B cell (primary cell): ENCODE measurements at places on chromosomes 1 and 21.

GRCh38 chr1:240104672-240105071 lies 13.0 kb downstream of the FMN2 start:
- no peak overlapping the region for H3K27ac ChIP-seq
- no peaks in the 10 kb centered on the region for H3K36me3 ChIP-seq
- no peaks in the 10 kb centered on the region for H3K4me1 ChIP-seq
- H3K27me3 ChIP-seq: no peaks in the 10 kb centered on the region
- no peak overlapping the region for H3K4me3 ChIP-seq
- no peak for DNase-seq

DNA sequence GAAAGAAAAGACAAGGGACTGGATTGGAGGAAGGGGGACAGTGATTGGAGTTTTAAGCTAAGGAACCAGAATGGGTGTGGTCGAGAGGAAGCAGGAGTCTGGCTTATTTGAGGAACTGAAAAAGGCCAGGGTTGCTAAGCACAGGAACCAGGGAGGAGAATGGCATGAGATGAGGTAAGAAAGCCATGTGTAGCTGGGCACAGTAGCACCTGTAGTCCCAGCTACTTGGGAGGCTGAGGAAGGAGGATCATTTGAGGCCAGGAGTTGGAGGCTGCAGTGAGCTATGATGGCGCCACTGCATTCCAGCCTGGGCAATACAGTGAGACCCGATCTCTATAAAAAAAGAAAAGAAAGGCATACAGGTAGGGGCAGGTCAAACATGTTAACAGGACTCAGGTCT lies 8.1 kb upstream of the KHDRBS1 start:
- H3K4me1 ChIP-seq: peaks cover 21% of the 10 kb centered on the region
- no peaks in the 10 kb centered on the region for H3K36me3 ChIP-seq
- no peaks in the 10 kb centered on the region for H3K27me3 ChIP-seq
- DNase-seq: peak; percentile 48
- H3K4me3 ChIP-seq: no peak overlapping the region
- no peak overlapping the region for H3K27ac ChIP-seq

- H3K36me3 ChIP-seq: no peaks in the 10 kb centered on the region
- no peak overlapping the region for H3K27ac ChIP-seq
- DNase-seq: no peak
- H3K27me3 ChIP-seq: no peaks in the 10 kb centered on the region
- no peak overlapping the region for H3K4me3 ChIP-seq
Observed at GRCh38 chr1:73979684-73980083, 218.3 kb downstream of the LRRIQ3 start.

GRCh38 chr1:42040159-42040558 lies 113.1 kb upstream of the GUCA2B start:
- peaks cover 4% of the 10 kb centered on the region for H3K4me1 ChIP-seq
- H3K27me3 ChIP-seq: no peaks in the 10 kb centered on the region
- H3K36me3 ChIP-seq: no peaks in the 10 kb centered on the region
- no peak for DNase-seq
- H3K27ac ChIP-seq: no peak overlapping the region

DNA sequence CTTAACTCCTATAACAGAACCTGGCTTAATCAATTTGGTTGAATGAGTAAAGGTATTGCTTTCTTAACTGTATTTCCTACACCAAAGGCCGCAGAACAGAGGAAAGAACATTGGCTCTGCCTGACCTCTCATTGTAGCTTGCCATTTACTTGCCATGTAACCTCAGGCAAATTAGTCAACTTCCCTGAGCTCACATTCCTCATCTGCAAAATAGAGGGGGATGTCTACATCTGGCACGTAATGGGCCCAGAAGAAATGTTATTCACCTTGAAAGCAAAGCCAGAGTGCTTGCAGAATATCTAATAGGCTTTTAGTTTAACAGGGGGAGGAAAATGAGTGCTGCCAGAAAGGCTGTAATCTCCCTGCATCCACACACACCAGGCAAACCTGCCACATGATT lies 44.3 kb downstream of the LAMC2 start:
- DNase-seq: no peak
- no peaks in the 10 kb centered on the region for H3K27me3 ChIP-seq
- H3K4me3 ChIP-seq: no peak overlapping the region
- H3K4me1 ChIP-seq: no peaks in the 10 kb centered on the region

DNA sequence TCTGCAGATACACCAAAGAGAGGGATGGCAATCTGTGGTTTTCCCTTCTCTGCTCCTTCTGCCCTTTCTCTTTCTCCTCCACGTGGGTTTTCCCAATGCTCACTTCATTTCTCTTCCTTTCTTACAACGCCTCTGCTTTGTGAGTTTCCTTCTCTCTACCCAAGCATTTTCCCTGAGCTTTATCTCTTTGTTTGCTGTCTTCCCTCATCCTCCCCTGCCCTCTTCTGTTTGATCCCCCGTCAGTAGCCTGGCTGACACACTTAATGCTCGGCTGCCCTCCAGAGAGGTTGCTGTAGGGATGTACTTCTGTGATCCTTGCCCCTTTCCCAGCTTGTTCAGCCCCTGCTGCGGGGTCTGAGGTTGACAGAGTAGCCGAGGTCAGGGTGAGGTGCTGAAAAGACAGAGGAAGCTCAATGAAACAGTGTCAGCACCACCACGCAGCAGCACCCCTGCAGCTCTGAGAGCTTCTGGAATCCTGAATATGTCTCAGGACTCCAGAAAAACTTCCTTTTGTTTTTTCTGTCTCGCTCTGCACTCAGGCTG lies 6.0 kb downstream of the EDARADD start:
- H3K4me1 ChIP-seq: peaks cover 11% of the 10 kb centered on the region
- no peak overlapping the region for H3K27ac ChIP-seq
- H3K27me3 ChIP-seq: peaks cover 22% of the 10 kb centered on the region
- no peaks in the 10 kb centered on the region for H3K36me3 ChIP-seq
- DNase-seq: no peak

DNA sequence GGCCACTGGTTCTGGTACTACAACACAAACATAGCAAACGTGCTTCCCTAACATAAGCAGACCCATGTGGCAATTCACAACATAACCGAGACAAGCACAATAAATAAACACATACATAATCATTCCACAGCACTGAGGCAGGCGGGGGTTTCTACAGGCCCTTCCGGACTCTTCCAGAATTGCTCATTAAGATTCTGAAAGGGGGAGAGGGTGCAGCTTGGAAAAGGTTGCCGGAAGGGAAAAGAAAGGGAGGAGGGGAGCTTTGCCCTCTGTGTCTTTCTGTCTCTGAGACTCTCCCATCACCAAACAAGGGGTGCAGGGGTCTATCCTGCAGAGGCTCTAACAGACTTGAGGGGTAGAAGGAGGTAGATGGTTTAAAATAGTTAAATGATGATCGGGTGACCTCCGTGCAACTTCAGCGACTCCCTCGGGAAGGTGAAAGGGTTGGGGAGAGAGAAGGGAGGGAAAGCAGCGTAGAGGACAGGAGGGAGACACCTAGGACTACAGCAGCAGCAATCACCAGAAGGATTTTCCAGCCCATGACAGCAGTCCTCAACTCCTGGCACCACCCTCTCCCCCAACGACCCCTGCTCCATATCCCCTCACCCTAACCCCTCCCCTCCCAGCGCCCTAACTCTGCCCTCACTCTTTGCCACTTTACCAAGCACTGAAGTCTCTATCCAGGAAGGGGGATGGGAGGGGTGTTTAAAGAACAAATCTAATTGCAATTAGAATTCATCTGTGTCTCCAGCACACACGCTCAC lies 365.5 kb upstream of the ESRRG start:
- DNase-seq: no peak
- no peaks in the 10 kb centered on the region for H3K36me3 ChIP-seq
- peaks cover 10% of the 10 kb centered on the region for H3K27me3 ChIP-seq
- H3K27ac ChIP-seq: no peak overlapping the region
- no peaks in the 10 kb centered on the region for H3K4me1 ChIP-seq
- H3K4me3 ChIP-seq: no peak overlapping the region

GRCh38 chr1:78334952-78335351 lies 155.8 kb upstream of the PTGFR start:
- DNase-seq: no peak
- H3K4me1 ChIP-seq: no peaks in the 10 kb centered on the region
- no peak overlapping the region for H3K4me3 ChIP-seq
- no peak overlapping the region for H3K27ac ChIP-seq
- no peaks in the 10 kb centered on the region for H3K36me3 ChIP-seq
- H3K27me3 ChIP-seq: no peaks in the 10 kb centered on the region

GRCh38 chr1:108505763-108506070 lies 54.2 kb upstream of the EEIG2 start:
- H3K4me1 ChIP-seq: peaks cover 7% of the 10 kb centered on the region
- H3K36me3 ChIP-seq: no peaks in the 10 kb centered on the region
- no peak for DNase-seq
- H3K27ac ChIP-seq: no peak overlapping the region

- H3K4me1 ChIP-seq: no peaks in the 10 kb centered on the region
- no peaks in the 10 kb centered on the region for H3K27me3 ChIP-seq
- no peak overlapping the region for H3K4me3 ChIP-seq
- H3K27ac ChIP-seq: no peak overlapping the region
Observed at GRCh38 chr1:221254813-221255212, 375.6 kb downstream of the HLX start.

GRCh38 chr1:109704173-109704572 lies 7.9 kb upstream of the GSTM5 start:
- no peak for DNase-seq
- no peaks in the 10 kb centered on the region for H3K36me3 ChIP-seq
- no peak overlapping the region for H3K27ac ChIP-seq
- no peaks in the 10 kb centered on the region for H3K4me1 ChIP-seq

DNA sequence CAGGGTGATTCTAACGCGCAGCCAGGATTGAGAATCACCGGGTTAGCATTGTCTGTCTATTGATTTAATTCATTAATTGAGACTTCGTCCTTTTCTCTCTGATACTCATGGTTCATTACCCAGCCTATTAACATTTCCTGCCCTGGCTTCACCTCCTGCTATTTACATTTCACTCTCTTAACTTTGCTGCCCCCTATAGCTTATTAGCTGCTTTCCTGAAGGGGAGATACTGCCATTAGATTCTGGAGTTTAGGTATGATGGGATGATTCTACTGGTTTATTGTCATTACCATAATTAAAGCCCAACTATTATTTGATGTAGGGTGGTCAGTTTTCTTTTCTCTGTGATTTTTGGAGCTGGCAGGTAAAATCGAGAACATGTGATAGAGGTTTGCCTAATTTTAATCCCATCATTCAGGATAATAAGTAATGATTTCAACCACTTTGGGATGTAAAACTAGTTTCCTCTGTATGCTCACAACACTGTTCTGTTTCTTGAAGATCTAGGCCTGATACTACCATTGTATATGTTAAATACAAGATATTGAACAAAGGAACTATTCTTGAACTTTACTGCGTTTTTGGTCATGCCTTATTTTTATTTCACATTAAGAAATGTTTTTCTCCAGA lies 6.4 kb downstream of the PPP2R5A start:
- no peaks in the 10 kb centered on the region for H3K36me3 ChIP-seq
- no peaks in the 10 kb centered on the region for H3K27me3 ChIP-seq
- peaks cover 61% of the 10 kb centered on the region for H3K4me1 ChIP-seq
- peak; percentile 78 for DNase-seq
- no peak overlapping the region for H3K4me3 ChIP-seq

DNA sequence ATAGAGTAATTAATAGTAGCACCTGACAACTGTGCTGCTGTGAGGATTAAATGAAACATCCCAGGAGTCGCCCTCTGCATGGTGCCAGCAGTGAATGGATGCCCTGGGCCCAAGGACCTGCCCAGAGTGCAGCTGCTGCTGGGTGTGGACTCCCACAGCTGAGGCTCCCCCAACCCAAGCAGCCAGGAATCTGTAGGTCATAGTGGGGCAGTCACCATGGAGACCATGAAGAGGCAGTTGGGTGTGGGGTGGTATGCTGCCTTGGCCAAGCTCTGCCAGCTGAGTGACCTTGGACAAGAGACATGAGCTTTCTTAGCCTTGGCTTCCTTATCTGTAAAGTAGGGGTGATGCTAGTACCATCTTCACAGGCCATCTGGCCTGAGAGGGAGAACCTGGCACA lies 9.4 kb downstream of the OLIG2 start:
- no peaks in the 10 kb centered on the region for H3K27me3 ChIP-seq
- no peak overlapping the region for H3K4me3 ChIP-seq
- H3K4me1 ChIP-seq: no peaks in the 10 kb centered on the region
- no peak overlapping the region for H3K27ac ChIP-seq

DNA sequence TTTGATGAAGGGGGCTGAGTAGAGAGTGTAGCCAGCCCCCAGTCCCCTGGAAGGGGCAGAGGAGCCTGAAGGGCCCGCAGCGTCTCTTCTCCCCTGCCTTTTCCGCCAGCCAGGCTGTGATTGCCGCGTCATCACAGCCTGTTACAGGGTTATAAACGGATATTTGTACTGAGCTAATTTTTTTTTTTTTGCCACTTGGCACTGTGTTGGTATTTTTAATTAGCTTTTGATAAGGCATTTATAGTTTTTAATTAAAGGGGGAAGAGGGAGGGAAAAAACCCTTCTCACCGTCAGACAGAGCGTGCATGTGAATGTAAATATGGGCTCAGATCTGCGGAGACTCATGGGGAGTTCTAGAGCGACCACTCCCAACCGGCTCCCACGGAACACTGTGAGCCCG lies 97.7 kb upstream of the ACTL8 start:
- no peaks in the 10 kb centered on the region for H3K36me3 ChIP-seq
- no peak overlapping the region for H3K27ac ChIP-seq
- DNase-seq: no peak
- H3K27me3 ChIP-seq: no peaks in the 10 kb centered on the region
- H3K4me1 ChIP-seq: no peaks in the 10 kb centered on the region

DNA sequence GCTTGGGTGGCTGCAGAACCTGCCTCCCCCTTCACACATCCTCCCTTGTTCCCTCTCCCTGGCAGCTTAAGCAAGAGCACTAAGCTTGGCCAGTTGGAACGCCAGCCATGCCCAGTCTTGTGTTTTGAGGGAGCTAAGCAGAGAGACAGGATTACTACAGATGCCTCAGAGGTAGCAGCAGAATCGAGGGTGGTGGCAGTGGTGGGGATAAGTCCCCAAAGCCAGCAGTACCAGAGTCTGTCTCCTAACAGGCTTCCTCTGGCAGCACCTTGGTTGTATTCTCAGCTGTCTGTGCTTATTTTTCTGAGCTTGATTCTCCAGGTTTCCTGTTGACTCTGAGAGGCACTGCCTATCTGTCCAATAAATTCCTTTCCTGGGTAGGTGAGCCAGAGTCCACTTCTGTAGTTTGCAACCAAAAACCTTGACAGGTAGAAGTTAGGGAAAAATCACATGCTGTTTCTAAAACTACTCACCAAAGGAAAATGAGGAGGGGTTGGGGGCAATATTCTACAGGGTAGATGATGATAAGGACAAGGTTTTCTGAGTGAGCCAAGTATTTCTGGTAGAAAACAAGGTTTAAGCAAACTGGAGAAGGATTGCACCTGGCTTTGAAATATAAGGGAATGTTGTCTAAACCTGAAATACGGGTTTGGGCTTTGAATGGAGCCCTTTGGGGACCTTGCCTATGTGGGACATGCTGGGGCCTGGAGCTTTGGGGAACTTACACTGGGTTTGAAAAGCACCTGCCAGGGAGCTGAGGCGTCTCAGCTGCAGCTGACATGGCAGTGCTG lies 100.8 kb downstream of the PBX1 start:
- H3K4me1 ChIP-seq: peaks cover 15% of the 10 kb centered on the region
- no peaks in the 10 kb centered on the region for H3K27me3 ChIP-seq
- H3K27ac ChIP-seq: no peak overlapping the region
- no peaks in the 10 kb centered on the region for H3K36me3 ChIP-seq
- H3K4me3 ChIP-seq: no peak overlapping the region
- DNase-seq: no peak

- H3K27ac ChIP-seq: no peak overlapping the region
- DNase-seq: no peak
Observed at GRCh38 chr1:46516200-46516950, 26.7 kb downstream of the DMBX1 start.
